ENCODE measurements at places on chromosomes 16 and 17.

DNA sequence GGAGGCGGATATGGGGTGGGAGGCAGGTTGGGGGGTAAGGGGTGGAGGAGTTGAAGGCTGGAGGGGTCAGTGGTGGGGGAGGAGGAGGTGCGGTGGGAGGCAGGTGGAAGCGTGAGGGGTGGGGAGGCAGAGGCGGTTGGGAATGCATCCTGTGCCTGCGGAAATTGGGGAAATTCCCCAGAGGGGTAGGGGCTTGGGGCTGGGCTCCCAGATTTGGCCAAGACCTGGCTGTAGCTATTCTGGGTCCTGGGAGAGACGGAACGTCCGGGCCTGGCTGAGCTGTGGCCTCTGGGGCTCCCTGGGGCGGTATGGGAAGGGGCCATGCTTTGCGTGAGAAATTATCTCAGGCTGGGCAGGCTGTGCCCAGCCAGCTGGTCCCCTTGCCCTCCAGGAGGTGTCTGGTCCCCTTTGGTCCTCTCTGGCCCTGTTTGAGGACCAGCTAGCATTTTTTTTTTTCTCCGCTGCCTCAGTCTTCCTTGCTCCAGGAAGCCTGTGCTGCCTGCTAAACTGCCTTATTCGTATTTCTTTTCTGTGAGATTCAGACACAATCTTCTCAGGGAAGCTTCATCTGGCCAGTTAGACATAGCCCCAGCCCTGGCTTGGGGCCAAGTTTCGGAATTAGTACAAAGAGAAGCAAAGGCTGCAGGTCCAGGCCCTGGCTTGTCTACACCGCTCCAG is 7.3 kb upstream of the TRPV2 start:
- DNase-seq: peak; percentile 27

GRCh38 chr17:13024526-13025257 is 6.9 kb upstream of the ELAC2 start:
- peak; percentile 66 for DNase-seq

DNA sequence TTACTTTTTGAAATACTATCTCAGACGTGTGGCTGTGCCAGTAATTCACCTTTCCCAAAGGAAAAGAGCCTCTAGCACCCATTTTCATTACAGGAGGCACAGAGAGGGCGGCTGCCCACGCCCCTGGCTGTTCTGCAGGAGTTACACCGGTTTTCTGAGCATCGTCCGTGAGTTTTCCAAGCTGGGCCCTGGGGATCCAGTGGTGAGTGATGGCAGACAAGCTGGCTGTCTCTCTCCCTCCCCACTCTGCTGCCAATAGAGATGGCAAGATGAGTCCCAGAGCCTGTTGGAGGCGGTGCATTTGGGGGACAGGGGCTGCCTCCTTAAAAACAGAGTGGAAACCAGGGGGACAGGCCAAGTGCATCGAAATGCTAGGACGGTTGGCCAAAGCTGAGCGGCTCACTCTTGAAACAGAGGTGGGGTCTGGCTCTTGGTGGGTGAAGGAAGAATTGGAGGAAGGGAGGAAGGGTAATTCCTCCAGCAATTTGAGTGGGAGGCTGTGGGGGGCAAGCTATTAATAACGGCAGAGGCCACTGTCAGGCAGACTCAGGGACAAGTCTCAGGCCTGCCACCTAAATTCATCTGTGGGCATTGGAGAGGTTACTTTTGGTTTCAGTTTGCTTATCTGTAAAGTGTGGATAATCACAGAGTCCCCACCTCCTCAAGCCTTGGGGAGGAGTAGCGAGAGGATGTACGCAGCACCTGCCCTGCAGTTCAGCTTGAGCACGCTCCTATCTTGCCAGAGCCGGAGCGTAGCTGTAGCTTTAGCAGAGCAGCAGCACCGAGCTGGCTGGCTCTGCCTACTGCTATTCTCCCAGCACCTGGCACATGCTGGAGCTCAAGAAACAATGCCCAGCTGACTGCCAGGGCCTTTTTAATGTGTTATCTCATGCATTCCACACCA is 7.5 kb upstream of the NOS2 start:
- no peak for DNase-seq

DNA sequence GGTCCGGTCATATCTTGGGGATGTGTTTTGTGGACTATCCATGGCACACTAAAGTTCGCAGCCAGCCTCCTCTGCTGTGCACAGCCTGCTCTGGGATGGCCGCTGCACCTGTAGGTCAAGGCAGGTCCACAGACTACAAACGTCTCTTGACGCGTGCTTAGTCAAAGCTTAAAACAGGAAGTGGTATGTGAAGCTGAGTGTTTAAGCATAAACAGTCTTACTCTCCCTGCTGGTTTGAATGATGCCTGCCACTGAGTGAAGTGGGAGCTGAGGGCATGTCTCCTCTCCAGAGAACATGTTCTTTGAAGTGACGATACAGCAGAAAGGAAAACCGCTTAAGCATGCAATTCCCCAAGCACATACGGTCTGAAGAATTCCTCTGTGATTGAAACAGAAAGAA is 365.6 kb downstream of the SLC39A11 start:
- no peak for DNase-seq

DNA sequence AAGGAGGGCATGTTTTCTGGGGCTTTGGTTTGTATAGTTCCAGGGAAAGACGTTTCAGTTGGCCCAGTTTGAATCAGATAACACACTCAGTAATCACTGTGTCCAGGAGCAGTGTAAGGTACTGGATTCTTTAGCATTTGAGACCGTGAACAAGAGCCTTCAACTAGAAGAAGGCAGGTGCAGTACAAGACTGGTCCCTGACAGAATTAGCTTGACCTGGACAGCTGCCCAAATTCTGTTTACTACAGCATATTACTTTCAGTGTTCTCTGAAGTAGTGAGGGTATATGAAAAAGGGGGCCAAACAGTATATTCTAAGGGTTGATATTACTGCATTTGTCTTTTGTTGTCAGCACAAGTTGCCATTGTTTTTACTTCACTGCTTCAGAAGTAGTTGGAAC is 81.3 kb downstream of the COX10 start:
- no peak for DNase-seq

GRCh38 chr17:45240905-45241327 is 19.2 kb downstream of the FMNL1 start:
- DNase-seq: no peak

- DNase-seq: no peak
These were observed 997 bp upstream of the CDH11 start for GRCh38 chr16:65122724-65123395.

- no peak for DNase-seq
These were observed 2.3 kb downstream of the IL21R start for GRCh38 chr16:27404163-27404823.

- no peak for DNase-seq
These were observed 13.4 kb downstream of the IRF8 start for GRCh38 chr16:85912211-85912974.

- no peak for DNase-seq
These were observed 22.4 kb downstream of the NLRP1 start for GRCh38 chr17:5561736-5562571.

GRCh38 chr16:17037499-17037898 is 433.3 kb downstream of the XYLT1 start:
- DNase-seq: no peak

GRCh38 chr17:64773386-64773835 is 111.3 kb upstream of the SMURF2 start:
- no peak for DNase-seq

- DNase-seq: no peak
These were observed 11.4 kb downstream of the SLC5A10 start for GRCh38 chr17:18963126-18964017.

GRCh38 chr17:13619462-13619861 is 17.7 kb upstream of the HS3ST3A1 start:
- no peak for DNase-seq

- DNase-seq: peak; percentile 49
These were observed 176.2 kb upstream of the FAM20A start for GRCh38 chr17:68777243-68777855.

DNA sequence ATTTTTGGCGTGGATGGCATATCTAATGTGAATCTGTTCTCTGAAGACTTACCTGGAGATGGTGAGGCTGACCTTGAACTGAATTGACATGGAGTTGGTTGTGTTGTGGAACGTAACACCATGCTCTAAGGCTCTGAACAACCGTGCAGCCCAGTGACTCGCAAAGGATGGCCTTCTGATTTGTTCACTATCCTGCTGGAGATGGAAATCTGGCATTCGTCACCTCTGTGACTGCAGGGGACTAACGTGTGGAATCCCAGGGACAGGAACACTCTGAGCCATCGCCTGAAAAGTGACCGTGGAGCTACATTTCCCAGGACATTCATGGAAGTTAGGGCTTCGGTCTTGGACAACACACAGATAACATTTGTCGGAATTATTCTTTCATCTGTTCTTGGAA is 61.1 kb downstream of the BANP start:
- no peak for DNase-seq

DNA sequence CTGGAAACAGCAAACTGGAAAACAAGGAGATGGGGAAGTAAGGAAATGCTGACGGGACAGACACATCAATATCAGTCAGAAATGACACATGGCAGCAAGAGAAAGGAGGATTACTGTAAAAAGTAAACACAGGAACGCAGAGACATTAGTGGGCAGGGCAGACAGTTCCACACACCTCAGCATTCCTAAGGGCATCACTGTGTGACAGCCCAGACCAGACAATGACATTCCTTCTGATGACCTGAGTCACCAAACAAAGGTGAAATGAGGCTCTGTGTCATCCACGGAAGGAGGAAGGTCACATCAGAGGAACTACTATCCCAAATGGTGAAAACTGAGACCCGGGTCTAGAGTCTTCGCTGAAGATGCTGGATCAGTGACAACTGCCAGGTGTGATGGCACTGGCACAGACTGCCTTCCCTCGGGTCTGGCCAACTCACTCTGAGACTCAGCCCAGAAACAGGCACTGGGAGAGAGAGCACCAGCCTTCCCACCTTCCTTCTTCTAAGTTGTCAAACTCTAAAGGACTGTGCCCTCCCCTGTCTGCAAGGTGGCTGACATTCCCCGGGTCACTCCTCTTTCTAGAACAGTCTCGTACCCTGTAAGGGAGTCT is 36.7 kb downstream of the TK2 start:
- no peak for DNase-seq

GRCh38 chr16:11734025-11734652 is 8.5 kb downstream of the TXNDC11 start:
- no peak for DNase-seq

- no peak for DNase-seq
These were observed 857 bp downstream of the GOT2 start for GRCh38 chr16:58733248-58733670.

- no peak for DNase-seq
These were observed 12.0 kb downstream of the USP7 start for GRCh38 chr16:8951447-8952280.

GRCh38 chr17:58506354-58507080 is 7.9 kb downstream of the MTMR4 start:
- no peak for DNase-seq

DNA sequence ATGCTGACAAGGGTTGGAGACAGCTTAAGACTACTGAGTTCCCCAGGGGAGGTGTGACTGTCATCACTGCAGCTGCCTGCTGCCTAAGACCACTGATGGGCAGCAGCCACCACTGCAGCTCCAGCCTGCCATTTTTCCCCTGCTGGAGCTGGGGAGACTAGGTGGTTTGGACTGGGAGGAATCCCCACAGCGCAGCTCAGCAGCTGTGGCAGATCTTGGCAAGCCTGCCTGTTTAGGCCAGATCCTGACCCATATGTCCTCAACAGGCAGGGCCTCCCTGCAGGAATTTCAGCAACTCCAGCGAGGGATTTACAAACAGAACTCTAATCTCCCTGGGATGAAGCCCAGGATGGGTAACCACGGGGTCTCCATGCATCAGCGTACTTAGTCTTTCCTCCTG is 356.4 kb upstream of the TOM1L1 start:
- no peak for DNase-seq

DNA sequence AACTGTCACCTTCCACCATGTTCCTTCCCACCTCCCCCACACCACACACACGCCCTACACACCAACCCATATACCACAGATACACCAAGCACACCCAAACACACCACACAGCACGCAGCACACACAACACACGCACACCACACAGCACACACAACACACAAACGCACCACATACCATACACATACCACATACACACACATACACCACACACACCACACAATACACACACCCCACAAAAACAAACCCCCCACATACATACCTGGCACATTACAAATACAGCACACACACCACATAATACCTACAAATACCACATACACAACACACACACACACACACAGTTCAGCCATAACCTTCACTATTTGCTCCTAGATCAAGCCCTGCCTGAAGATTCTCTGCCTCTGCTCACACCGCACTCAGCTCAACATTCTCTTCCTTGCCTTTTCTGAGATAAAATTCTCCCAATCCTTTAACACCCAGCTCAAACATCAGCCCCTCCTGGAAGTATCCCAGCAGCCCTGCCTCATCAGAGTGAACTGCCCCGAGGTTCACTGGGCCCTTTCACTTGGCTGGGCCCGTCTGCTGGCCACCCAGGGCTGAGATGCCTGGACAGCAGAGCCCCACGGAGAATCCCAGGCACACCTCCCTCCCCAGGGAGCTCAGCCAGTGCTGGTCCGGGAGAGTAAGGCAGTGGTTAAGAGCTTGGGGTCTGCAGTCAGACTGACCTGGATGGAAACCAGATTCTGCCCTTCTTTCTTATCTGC is 31.9 kb upstream of the CPNE2 start:
- DNase-seq: no peak

DNA sequence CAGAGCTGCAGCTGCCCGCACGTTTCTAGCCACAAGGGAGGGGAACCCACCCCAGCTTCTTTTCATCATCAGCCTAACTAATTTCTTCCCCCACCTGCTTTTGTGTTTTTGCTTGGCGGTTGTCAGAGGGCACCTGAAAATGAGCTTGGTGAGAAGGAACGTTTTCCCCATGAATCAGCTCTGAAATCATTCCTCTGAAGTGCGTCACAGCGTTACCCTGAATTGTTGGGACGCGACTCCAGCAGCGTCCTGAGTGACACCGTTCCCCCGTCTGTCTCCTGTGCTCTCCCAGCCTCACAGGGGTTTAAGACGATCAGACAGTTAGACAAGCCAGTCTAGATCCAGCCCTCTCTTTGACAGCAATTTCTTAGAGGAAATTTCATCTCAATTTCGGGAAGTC is 722.9 kb upstream of the EEF2KMT start:
- DNase-seq: no peak

DNA sequence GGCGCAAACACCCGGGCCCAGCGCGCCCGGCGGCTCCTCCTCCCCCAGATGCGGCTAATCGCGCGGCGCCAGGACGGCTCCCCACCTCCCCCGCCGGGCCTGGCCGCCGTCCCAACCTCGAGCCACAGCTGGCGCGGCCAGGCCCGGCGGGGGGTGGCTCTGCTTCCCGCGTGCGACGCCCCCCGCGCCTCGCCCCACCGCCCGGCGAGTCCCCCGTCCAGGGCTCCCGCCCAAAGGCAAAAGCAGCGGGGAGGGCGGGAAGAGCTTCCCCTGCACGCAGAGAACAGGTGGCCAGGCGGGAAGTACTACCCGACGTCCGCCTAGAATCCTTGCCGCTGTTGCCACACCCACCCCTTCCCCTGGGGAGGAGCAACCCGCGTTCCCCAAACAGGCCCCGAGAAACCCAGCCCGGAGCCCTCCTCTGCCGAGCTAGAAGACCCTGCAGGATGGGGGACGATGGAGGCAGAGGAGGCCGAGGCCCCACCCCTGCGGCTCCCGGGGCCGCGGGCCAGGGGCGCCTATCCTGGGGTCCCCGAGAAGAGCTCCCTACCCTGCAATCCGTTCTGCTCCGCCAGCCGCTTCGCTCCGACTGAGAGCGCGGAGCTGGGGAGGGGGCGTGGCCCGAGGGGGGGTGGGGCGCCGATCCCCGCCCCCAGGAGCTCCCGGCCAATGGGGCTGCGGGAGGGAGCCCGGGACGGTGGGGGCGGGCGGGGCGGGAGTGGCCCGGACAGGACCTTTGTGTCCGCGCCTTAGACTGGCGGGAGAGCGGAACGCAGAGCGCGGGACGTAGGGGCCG is at the start of gene CARHSP1:
Gene CARHSP1 (minus strand): TSS at position 591 of the 796 bp plus-strand sequence. CDS start 9,678 bp downstream, outside the sequence.
- peak; percentile 98 for DNase-seq
